ENCODE measurements at places on chromosomes 3 and 15.

DNA sequence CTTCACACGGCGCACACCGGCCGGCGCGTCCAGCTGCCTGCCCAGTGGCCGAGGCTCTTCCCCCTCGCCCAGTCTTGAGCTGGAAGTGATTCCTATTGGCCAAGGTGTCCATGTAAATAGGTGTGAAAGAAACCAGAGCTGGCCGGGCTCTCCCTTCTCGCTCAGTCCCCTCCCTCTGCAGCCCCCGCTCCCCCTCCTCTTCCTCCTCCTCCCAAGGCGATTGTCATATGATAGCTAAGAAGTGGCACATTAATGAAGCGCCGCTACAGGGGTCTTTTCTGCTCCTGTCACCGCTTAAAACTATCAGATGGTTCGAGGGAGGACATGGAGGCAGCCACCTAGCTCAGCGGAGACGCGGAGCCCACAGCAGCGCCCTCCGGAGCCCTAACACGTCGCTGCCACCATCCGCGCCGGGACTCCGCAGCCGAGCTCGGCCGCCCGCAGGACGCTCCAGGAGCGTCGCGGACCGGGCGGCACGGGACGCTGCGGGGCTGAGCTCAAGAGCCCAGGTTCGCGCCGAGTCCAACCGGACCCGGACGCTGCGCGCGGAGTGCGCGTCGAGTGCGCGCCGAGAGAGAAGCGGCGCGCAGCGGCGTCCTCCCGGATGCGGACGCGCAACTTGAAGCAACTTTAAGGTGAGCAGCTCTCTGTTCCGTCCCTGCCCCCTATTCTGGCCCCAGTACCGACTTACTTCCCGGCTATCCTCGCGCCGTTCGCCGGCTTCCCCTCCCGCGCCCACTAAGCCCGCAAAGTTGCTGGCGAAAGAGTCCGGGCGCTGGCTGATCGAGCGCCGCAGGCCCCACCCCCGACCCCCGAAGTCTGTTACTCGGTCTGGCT lies at the start of gene FOXB1:
Gene FOXB1, plus strand, starts transcription at position 303 of the 837 bp plus-strand sequence. CDS start 653 bp downstream, outside the sequence.
- DNase-seq: no peak

DNA sequence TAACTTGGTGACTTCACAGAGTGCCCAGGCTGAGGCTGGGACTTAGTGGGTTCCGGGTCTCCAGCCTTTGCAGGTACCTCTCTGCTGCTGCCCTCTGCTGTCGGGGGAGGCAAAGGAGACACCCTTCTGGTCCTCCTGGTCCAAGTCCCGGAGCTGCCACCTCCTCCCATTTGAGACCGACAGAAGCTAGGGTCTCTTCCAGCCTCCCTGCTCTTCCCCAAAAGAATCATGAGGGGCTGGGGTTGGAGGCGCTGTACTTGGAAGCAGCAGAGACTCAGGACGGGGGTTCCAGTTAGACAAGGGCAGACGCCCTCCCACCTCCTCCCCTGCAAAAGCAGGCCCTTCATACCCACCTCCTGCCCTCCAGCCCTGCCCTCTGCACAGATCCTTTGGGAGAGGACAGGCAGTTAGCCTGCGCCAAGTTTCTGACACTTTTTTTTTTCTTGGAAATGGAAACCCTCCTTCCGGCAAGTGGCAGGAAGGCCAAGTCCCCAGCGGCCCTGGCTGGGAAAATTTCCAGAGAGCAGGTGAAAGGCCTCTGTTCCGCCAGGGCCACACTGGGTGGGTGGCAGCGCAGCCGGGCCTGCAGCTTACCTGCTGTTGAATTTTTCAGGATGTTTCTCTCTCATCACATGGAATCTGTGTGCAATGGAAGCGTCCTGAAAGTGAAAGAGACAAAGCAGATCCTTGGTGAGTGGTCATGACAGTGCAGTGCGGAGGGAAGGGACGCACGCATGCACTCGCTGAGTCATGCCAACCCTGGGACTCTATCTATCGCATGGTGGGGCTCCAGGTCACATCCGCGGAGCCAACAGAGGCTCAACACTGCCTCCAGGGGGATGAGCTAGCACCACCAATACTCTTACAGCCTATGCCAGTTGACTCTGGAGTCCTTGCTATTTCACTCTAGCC lies 119.9 kb downstream of the DGKG start:
- DNase-seq: no peak

GRCh38 chr3:30289324-30289723 lies 317.1 kb upstream of the TGFBR2 start:
- no peak for DNase-seq

DNA sequence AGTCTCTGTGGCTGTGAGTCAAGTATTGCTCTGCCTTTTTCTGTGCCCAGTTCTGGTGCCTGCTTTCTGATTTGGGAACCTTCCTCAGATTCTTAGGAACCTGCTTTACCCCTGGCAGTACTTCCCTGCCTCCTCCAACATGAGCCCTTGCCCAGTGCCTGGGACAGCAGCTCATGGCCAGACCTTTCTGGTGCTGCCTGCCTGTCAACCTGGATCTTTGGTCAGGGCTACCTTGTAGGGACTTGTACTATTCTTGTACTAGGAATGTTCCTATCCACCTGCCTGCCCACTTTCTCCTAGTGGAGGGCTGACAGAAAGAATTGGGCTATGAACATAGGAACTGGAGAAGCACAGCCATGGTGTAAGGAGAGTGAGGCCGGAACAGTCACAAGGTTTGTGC lies 28.8 kb upstream of the EPHB1 start:
- DNase-seq: no peak

DNA sequence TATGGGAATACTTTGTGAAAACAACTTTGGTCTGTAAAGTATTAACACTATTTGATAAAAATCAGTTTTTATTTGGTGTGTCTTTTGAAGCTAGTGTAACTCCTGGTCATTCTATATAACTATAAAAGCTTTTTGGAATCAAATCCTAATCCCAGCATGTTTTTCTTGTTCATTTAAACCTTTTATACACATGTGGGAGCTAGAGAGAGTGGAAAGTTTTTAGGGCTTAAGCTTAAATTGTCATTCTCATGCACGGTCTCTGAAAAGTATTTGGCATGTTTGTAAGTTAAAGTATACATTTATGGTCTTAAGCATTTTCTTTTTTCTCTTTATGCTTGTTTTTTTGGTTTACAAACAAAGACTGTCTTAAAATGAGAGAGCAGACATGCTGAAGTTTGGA lies 83.4 kb upstream of the RARB start:
- DNase-seq: no peak

DNA sequence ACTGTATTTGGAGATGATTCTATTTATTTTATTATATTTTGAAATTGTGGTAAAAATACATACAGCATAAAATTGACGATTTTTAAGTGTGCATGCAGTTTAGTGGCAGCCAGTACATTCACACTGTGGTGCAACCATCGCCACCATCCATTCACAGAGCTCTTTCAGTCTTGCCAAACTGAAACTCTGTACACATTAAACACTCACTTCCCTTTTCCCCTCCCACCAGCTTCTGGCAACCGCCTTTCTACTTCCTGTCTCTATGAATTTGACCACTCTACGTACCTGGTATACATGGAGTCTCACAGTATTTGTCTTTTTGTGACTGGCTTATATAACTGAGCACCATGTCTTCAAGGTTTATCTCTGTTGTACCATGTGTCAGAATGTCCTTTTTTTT lies 303.3 kb upstream of the ATP10A start:
- no peak for DNase-seq

- DNase-seq: no peak
These were observed 225.8 kb upstream of the ARPP21 start for GRCh38 chr3:35413483-35413882.

- peak; percentile 14 for DNase-seq
These were observed 178.3 kb downstream of the UACA start for GRCh38 chr15:70584838-70585706.

- DNase-seq: no peak
These were observed 107.5 kb upstream of the NSMCE3 start for GRCh38 chr15:29377161-29377560.

GRCh38 chr3:156488767-156489166 lies 66.2 kb downstream of the SSR3 start:
- DNase-seq: no peak

DNA sequence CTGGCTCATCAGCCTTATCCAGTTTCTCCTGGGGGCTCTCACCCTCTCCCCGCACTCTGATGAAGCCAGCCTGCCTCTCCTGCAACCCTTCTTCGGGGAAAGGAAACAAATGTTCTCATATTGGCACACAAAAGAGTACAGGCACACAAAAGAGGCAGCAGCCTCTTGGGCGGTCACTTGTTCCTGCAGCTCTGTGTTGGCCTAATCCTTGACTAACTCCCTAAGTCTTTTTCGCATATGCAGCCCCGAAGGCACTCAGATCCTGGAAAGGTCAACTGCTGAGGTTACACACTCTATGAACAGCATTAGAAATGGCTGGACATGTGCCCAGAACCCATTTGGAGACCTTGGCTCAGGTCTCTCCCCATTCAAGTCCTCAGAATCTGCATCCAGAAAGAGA lies 7.4 kb upstream of the CAMP start:
- DNase-seq: no peak

DNA sequence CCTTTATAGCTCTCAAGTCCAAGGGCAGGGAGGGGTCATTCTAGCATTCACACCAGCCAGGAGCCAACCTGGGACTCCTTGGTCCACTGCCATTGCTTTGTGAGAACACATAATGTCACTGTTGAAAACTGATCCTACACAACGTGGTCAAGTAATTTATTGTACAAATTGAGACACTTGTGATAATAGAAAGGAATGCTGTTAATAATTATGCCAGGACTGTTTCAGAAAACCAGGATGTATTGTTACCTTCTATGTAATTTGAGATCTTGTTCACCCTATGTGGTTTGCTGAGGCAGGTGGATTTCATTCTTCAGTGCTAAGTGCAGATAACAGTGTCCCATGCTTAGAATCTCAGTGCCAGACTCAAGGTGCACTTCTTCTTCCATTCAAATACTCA lies 33.3 kb downstream of the TMCO5A start:
- no peak for DNase-seq

DNA sequence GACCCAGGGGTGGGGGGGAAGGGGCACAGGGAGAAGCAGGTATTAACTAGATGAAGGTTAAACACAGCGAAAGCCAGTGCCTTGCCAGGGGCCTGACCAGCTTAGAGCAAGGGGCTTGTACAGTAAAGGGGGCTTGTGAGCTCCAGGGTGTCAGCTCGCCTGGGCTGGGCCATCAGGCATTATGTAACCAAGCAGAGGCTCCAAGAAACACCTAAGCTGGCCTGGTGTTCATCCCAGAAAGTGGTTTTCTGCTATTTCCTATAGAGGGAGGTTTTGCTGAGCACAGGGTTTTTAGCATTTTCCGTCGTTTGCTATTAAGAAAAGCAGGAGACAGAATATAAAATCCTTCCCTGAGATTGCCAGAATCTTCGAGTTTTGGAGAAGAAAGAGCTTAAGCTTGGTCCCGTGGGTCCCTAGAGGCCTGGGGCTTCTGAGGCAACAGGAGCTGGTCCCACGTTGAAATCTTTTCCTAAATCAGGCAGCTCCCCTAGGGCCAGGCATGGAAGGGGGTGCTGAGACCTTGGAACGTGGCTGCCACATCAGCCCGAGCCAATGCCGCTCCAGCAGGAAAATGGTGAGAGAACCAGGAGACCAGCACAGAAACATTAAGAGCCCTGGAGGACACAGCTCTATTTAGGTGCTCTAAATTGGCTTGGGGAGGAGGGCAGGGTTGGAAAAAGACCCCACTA lies 71.4 kb downstream of the ISG20 start:
- no peak for DNase-seq

DNA sequence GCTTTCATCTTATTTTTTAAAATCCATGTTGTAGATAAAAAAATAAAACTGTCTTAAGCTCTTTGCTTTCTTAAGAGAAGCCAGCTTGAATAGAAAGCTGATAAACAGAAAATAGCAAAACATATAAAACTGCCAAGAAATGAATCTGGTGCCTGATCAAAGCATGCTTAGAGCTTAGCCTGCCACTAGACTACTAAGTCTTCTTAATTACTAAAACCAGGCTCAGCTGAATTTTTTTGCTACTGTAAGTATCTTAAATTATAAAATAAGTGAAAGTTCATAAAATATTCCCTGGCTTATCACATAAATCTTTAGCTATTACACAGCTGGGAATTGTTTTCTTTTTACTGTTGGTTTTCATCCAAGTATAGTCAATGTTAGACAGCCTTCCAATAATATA lies 803.9 kb downstream of the DIPK2A start:
- DNase-seq: no peak

DNA sequence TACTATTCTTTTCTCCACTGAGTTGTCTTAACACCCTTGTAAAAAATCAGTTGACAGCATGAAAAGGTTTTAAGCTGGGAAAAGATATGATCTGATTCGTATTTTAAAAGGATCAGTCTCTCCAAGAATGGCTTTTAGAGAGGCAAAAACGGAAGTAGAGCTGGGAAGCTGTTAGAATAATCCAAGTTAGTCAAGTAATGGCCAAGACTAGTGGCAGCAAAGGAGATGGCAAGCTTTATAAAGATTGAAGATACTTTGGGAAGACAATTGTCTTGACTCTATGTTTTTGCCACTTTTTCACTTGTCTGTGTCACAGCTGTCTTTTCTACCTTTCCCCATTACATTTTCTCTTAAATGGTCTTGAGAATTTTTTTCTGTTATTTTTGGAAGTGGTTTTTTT lies 243.5 kb upstream of the MANF start:
- no peak for DNase-seq

DNA sequence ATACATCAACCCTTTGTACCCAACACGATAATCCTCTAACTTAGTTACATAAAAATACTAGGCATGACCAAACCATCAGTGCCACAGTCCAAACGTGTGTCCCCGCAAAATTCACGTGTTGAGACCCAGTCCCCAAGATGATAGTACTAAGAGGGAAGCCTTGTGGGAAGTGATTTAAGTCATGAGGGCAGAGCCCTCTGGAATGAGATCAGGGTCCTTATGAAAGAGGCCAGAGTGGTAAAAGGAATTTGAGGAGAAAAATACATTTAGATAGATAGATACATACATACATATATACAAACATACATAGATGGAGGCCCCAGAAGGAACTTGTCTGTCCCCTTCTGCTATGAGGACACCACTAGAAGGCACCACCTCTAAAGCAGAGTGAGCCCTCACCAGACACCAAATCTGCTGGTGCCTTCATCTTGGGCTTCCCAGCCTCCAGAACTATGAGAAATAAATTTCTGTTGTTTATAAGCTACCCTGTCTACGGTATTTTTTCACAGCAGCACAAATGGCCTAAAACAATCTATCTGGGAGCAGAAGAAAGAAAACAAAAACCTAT lies 8.0 kb downstream of the TBC1D2B start:
- no peak for DNase-seq
